ENCODE measurements at places on chromosomes 11 and 22. TPM values are rescaled to one million over a fixed set of nuclear protein-coding genes. Genes with fewer than 3 reads are reported as not detected.

MMP13 gene
- not detected for total RNA-seq

SCGB2A2 gene
- total RNA-seq = not detected

MUC6 gene
- total RNA-seq = not detected

- no peaks in the 10 kb centered on the region for H3K27me3 ChIP-seq
- no peak for DNase-seq
- H3K4me1 ChIP-seq = no peaks in the 10 kb centered on the region
Measured at GRCh38 chr11:71204294-71204693, 48.1 kb downstream of the SHANK2 start.

GRCh38 chr11:119729951-119730613, 1.1 kb upstream of the NECTIN1 start:
- H3K27me3 ChIP-seq = no peaks in the 10 kb centered on the region
- no peaks in the 10 kb centered on the region for H3K36me3 ChIP-seq
- no peaks in the 10 kb centered on the region for H3K4me1 ChIP-seq
- DNase-seq = peak; percentile 84
- H3K27ac ChIP-seq = peak overlapping the region; percentile 94

DNA sequence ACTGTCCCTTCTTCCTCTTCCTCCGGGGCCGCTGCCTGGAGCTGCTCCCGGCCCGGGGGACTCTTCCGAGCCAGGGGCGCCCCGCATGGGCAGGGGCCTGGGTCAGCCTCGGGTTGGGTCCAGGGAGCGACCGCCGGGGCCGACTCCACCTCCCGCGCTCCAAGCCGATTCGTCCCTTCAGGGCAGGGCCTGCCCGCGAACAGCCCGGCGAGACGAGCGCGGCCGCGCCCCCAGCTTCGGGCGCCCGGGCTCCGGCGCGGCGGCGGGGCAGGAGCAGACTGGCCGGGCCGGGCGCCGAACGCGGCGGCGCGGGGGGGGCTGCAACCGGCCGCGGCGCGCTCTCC, at the start of gene LARGE1:
Gene LARGE1 (minus strand): TSS at position 280 of the 344 bp plus-strand sequence.
- H3K36me3 ChIP-seq = no peaks in the 10 kb centered on the region
- H3K27me3 ChIP-seq = no peaks in the 10 kb centered on the region
- peak within 1 kb of the TSS; percentile 92 for H3K27ac ChIP-seq
- no peak for DNase-seq
